AG20443 (cell line): ENCODE measurements at places on chromosomes 3 and 15.

DNA sequence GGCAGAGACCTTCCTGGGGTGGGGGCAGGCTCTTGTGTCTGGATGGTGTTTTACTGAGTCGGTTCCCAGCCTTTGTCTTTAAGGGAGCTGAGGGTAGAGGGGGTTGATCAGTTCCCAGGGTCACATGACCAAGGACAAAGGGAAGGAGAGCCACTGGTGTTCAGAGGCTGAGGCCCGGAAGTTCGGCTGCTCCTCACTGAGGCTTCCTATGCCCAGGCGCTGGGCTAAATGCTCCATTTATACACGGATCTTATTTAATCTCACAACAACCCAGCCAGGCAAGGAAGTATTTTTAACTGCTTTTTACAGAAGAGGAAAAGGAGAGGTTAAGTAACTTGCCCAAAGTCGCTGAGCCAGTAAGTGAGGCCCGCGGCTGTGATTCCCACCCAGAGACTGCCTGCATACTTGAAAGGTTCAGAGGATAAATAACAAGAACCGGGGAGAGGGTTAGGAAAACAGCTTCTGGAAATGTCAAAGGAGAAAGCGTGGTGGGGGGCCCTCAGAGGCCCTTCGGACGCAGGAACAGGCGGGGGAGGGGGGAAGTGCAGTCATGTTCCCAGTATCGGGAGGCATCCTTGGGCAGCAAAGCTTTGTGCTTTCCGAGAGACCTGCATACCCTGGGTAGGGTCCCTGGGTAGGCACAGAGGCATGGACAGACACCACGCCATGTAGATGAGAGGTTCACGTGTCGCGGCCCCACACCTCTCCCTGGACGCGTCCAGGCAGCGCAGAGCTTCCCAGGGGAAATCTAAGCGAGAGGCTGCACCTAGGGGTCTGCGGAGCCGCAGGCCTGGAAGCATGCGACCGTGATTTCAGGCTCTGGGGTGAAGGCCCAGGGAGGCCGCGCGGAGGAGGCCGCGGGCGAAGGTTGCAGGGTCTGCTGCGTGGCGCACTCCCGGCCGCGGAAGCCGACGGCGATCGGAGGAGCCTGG, 21.3 kb downstream of the EPHB3 start:
- DNase-seq, result peak; percentile 91

- DNase-seq, result no peak
Measured at GRCh38 chr3:169116056-169116693, 547.3 kb downstream of the MECOM start.

DNA sequence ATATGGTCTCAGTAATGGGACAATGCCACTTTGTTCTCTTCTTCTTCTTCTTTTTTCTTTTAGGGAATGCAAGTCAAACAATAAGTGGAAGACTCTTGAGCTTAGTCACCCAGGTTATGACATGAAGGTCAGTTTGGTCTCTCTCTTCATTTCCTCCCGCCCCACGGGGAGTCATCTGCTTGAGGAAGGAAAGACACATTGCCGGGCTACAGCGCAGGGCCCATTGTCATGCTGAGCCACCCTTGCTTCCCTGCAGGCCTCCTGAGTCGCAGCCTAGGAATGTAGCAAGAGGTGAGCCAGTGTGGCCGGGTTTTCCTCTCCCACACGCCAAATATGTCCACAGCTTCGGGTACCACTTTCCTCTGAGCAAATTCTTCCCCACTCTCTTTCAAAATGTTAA, 47.6 kb downstream of the RAP2B start:
- DNase-seq, result peak; percentile 62

- DNase-seq, result no peak
Measured at GRCh38 chr3:69283496-69283895, 102.4 kb downstream of the FRMD4B start.

DNA sequence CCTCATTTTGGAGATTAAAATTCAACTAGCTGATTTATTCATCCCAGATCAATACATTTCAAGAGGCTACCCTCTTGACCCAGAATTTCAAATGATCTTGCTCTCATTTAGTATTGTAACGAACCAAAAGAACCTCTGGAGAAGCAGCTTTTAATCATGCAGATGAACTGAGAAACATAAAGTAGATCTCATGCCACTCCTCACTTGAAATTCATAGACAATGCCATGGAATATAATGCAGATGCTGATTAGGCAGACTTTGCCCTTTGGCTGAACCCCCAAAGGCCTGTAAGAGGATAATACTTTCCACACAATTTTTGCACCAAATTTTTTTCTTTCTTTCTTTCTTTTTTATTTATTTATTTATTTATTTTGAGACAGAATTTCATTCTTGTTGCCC, 358.3 kb downstream of the NEK10 start:
- no peak for DNase-seq

- DNase-seq, result no peak
Measured at GRCh38 chr15:35932531-35932930, 386.6 kb upstream of the DPH6 start.

DNA sequence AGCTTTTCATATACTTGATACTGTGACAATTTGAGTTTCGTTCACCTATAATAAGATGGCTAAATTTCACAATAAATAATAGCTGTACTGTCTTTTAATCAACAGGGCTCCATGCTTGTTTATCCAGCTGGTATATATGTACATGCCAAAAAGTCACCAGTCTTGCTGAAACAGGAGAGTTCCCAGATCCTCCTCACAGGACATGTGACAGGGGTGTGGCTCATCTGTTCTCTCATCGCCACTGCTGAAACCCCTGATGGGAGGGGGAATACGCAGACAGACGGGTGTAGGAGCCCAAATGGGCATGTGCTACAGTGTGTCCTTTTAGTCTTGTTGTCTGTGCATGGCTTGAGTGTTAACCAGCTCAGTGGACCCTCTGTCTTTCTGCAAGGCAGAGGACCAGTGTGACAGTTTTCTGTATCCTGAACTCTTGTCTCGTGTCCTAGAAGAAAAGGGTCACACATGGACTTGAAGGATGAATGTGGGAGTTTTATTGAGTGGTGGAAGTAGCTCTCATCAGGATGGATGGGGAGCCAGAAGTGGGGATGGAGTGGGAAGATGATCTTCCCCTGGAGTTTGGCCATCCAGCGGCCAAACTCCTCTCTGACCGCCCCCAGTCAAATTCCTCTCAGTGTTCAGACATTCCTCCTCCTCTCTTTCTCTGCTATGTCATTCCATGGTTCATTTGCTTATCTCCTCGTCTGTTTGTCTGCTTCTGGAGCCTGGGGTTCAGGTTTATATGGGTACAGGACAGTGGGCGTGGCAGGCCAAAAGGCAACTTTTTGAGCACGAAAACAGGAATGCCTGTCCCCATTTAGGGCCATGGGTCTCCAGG, 113.1 kb upstream of the NECTIN3 start:
- DNase-seq, result no peak

DNA sequence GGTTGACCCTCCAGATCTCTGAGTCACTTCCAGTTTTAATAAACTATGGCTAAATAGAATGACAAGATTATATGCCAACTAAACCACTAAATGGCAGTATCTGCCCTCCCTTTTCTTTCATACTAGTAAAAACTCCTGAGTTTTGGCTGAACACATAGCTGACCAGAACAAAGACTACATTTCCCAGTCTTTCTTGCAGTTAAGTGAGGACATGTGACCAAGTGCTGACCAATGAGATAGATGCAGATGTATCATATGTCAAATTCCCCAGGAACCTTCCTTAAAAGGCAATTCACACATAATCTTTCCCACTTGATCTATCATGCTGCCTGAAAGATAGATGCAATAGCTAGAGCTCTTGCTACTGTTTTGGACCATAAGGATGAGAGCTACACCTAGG, 191.3 kb downstream of the SHOX2 start:
- no peak for DNase-seq

- DNase-seq, result no peak
Measured at GRCh38 chr15:75148280-75148679, 53.4 kb upstream of the C15orf39 start.

DNA sequence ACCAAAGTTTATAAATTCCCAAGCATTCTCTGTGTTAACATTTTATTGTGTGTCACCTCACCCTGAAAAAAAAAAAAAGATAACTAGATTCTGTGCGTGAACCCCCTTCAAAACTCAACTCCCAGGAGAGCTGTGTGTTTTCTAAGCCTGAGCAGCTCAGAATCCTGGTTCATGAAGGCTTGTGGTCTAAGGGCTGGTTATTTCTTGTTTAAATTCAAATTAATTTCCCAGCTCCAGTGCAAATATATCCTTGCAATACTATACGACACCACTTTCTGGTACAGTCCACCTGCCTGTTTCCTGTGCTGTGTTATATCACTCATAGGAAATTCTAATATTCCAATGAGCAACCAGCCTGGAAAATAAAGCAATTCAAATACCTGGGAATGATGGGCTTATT, 23.4 kb upstream of the MYZAP start:
- no peak for DNase-seq

DNA sequence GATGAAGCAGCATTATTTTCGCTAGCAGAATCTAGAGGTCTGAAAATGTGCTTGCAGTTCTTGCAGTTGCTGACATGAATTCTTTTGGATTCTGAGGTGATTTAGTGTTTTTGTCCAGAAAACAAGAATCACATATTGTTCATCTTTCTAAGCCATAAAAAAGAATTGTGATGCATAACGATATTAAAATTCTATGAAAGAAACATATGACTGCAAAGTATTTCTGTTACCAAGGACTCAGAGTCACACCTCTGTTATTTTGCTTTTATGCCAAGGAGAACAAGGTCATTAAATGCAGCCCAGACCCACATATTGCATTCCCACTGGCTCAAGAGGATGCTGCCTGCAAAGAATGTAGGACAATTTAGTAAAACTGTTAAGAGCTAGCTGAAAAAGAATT, 299.8 kb upstream of the GPR149 start:
- DNase-seq, result no peak

DNA sequence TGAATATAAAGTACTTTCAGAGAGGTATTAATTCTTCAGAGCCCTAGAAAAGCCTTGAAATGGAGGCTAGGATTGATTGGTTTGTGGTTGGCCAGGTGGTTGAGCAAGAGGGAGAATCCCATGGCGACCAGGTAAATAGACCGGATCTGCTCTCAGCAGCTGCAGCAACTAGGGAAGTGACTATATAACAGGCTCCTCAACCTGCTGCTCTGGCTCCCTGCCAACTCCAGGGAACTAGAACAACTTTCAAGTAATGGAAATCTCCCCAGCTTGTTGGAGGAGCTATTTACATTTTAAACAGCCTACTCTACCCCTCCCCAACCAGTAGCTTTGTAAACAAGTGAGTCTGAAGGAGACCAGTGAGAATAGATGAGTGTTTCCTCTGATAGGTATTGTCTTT, 121.8 kb upstream of the CADM2 start:
- peak; percentile 3 for DNase-seq

GRCh38 chr15:72591361-72591760, 63.1 kb upstream of the GOLGA6B start:
- peak; percentile 43 for DNase-seq

- no peak for DNase-seq
Measured at GRCh38 chr15:33204087-33204486, 9.6 kb upstream of the FMN1 start.

DNA sequence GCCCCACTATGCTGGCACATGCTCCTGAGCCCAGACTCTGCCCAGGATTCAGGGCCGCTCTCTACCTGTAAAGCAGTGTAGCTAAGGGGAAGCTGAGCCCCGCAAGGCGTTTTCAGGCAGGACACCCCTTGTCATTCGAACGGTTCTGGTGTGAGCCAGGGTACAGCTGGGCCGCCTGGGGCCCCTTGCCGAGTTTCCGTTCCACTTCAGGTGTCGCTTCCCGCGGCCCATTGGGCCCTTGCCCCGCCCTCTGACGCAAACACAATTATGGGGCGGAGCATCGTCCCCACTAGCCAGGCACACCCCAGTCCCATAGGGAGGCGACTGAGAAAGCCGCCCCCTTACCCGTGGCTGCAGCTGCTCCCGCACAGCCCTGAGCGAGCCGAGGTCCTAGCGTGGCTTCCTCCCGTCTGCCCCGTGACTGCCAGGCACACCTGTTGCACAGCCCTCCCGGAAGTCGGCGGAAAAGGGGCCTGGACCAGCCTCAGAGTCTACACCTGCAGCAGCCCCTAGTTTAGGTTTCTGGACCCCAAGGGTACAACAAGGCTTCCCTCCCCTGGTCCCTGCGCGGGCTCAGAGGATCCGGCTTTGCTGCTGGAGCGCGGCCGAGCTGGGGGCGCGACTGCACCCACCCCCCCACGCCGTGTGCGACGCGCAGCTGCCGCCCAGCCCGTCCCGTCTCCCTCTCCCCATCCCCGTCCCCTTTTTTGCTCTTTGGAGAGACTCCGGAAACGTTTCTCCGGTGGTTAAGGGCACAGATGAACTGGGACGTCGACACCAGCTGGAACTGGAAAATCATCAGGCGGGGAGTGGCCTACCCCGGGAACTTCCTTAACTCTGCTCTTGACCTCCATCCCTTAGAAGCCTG, at the start of gene PLSCR2:
Gene PLSCR2, minus strand, starts transcription at position 412 of the 868 bp plus-strand sequence. CDS start 9,657 bp downstream, outside the sequence.
- peak; percentile 71 for DNase-seq

DNA sequence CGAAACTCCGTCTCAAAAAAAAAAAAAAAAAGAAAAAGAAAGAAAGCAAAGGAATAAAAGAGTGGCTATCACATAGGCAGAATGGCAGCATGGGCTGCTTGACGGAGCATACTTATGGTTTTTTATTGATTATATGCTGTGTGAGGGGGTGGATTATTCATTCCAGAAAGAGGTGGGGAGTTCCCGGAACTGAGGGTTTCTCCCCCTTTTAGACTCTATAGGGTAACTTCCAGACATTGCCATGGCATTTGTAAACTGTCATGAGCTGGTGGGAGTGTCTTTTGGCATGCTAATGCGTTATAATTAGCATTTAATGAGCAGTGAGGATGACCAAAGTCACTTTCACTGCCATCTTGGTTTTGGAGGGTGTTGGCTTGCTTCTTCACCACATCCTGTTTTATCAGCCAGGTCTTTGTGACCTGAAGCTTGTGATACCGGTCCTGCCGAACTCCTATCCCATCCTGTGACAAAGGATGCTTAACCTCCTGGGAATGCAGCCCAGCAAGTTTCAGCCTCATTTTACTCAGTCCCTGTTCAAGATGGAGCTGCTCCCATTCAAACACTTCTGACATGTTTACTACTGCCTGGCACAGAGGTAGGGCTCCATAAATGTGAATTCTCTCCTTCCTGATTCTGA, 15.8 kb upstream of the ABHD17C start:
- no peak for DNase-seq

GRCh38 chr3:59867185-59868002, 817.6 kb upstream of the CFAP20DC start:
- no peak for DNase-seq

DNA sequence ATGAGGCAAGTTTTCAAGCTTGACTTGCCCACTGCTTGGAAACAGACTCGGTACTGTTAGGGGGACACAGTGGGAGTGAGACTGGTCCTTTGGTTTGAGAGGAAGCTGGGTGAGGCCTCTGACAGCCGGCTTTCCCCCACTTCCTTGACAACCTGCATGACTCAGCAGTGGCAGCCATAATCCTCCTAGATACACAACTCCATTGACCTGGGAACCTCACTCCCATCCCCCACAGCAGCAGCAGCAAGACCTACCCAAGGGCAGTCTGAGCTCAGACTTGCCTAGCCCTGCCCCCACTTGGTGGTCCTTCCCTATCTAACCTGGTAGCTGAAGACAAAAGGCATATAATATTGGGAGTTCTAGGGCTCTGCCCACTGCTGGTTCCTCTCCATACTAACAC, 1043.5 kb upstream of the ALCAM start:
- DNase-seq, result no peak

- no peak for DNase-seq
Measured at GRCh38 chr3:35307296-35307695, 332.0 kb upstream of the ARPP21 start.

- DNase-seq, result no peak
Measured at GRCh38 chr15:29883126-29883525, 60.9 kb upstream of the TJP1 start.

- no peak for DNase-seq
Measured at GRCh38 chr3:98552232-98553020, 20.6 kb downstream of the GPR15 start.

- DNase-seq, result no peak
Measured at GRCh38 chr3:46416125-46416810, 9.2 kb downstream of the CCRL2 start.
